H1 (cell line): ENCODE measurements at places on chromosomes 16 and 17. TPM values are rescaled to one million over a fixed set of nuclear protein-coding genes. Genes with fewer than 3 reads are reported as not detected.

GRCh38 chr16:88516601-88517061 lies 53.6 kb upstream of the ZC3H18 start:
- no peaks in the 10 kb centered on the region for H3K36me3 ChIP-seq
- no peaks in the 10 kb centered on the region for H3K27me3 ChIP-seq
- no peak overlapping the region for H3K27ac ChIP-seq

- H3K27me3 ChIP-seq = no peaks in the 10 kb centered on the region
- no peak overlapping the region for H3K4me3 ChIP-seq
- H3K4me1 ChIP-seq = no peaks in the 10 kb centered on the region
These were observed 286.2 kb downstream of the IRX3 start for GRCh38 chr16:54000361-54000760.

GRCh38 chr17:39960524-39961041 lies 2.2 kb upstream of the GSDMA start:
- no peak for DNase-seq
- H3K4me1 ChIP-seq = peaks cover 3% of the 10 kb centered on the region; the same call in 1 of the 2 replicates
- no peaks in the 10 kb centered on the region for H3K27me3 ChIP-seq
- H3K27ac ChIP-seq = no peak overlapping the region

DNA sequence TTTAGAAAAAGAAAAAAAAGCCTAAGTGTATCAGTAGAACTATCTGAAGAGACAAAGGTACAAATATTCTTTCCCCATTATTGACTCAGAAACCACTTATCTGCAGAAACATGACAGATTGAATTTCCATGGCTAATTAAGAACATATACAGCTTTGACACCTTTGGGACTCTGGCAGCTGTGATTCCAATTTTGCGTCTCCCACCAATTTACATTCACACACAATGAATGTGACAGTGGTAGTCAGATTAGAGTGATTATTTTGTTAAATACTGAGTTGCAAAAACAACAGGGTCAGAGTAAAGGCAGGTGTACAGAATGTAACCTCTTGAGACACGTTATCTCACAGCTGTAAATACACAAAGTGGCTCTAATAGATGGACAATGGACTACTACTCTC lies 5.3 kb upstream of the PPM1D start:
- H3K4me1 ChIP-seq = no peaks in the 10 kb centered on the region; the same call in 1 of the 2 replicates
- no peak overlapping the region for H3K4me3 ChIP-seq
- no peaks in the 10 kb centered on the region for H3K36me3 ChIP-seq
- no peak overlapping the region for H3K27ac ChIP-seq
- no peaks in the 10 kb centered on the region for H3K27me3 ChIP-seq

GRCh38 chr16:18800293-18800692 lies 1.1 kb downstream of the ARL6IP1 start:
- H3K27me3 ChIP-seq = no peaks in the 10 kb centered on the region
- no peak for DNase-seq
- H3K27ac ChIP-seq = no peak overlapping the region
- peaks cover 4% of the 10 kb centered on the region for H3K4me1 ChIP-seq
- H3K4me3 ChIP-seq = peak overlapping the region; percentile 93

Gene TBC1D3L
- polyA plus RNA-seq = 7.2 and 7.5 TPM in 2 replicates
